ENCODE measurements at places on chromosomes 1 and 21.

- DNase-seq, result no peak
Observed at GRCh38 chr1:44805311-44806024, 1.7 kb downstream of the DYNLT4 start.

- no peak for DNase-seq
Observed at GRCh38 chr1:236122176-236122575, 20.2 kb upstream of the GPR137B start.

- DNase-seq, result no peak
Observed at GRCh38 chr1:55129194-55129728, 85.9 kb downstream of the USP24 start.

DNA sequence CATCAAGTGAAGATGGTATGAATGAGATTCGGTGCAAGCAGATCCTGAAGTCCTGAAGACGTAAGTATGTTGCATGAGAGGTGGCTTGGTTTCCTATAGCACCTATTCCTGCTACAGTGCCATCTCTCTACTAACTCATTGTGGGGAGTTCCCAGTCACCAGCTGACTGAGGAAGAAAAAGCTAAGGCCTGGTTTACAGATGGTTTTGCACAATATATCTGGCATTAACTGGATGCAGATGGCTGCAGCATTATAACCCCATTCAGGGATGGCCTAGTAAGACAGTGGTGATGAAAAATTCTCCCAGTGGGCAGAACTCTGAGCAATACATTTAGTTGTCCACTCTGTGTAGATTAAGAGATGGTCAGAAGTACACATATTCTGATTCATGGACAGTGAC, 36.7 kb downstream of the RTCA start:
- DNase-seq, result no peak

DNA sequence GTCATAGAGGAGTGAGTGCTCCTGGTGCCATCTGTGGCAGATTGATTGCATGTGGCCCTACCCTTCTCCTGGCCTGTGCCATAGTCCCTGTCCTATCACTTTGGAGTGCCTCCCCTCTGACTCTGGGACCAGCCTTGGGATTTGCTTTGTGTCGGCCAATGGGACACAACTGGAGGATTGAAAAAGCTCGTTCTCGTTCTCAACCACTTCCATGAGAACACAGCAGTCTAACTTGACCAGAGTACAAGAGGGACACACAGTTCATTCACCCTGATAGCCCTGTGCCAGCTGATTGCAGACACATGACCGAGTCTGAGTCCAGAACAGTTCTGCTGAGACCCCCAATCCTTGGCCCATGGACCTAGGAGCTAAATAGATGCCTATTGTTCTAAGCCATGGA, 47.8 kb downstream of the C1orf198 start:
- DNase-seq, result no peak

DNA sequence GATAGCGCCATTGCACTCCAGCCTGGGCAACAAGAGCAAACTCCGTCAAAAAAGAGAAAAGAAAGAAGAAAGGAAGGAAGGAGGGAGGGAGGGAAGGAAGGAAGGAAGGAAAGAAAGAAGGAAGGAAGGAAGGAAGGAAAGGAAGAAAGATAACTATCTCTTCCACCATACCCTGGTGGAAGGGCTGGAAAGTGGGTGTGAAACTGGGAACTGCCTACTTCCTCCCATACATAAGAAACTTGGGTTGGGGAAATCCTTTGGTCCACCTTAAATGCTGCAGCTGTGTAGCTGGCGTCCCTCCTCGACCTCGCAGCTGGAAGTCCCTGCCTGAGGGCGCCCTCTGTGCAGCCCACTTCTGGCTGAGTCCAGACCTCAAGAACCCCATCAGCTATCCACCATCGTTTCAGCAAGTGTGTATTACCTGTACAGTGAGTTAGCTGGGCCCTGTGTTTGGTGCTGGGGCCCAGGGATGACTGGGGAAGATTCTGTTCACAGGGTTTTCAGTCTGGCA, 4.6 kb upstream of the FAM167B start:
- DNase-seq, result no peak

- no peak for DNase-seq
Observed at GRCh38 chr1:186760446-186760845, 68.3 kb upstream of the PLA2G4A start.

DNA sequence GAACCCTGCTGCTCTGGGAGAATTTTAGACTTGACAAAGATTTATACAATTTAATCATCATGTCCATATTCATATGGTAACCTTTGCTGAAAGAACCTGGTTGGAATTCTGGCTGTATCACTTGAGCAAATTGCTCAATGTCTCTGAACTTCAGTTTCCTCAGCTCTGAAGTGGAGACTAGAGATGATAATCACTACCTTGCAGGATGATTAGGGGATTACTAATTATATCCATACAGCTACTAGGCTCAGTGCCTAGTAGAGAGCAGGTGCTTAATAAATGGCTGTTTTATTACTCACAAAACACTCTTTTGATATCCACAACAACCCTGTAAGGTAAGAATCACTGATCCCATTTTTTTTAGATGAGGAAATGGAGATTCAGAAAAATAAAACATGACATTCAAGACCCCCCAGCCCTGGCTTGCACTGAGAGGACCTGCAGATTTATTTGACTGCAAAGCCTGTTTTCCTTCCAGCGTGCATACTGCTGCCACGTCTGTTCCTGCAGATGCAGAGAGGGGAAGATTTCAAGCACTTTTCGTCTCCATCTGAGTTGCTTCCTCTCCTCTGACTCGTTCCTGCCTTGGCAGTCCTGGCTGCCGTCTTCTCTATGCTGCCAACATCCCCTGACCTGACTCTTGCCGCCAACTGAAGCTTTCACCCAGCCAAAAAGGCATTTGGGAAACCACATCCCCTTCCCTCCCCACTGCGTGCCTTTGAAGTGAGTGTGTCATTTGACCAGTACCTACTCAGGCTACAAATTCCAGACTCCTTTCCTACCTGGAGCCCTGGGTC, 203.0 kb downstream of the PLPP3 start:
- no peak for DNase-seq

- no peak for DNase-seq
Observed at GRCh38 chr1:221648201-221648600, 93.7 kb downstream of the DUSP10 start.
